EL (cell line): ENCODE measurements at places on chromosomes 13 and 19.
A peak's percentile ranks its signal among the peaks of the same experiment; 100 is the strongest.

DNA sequence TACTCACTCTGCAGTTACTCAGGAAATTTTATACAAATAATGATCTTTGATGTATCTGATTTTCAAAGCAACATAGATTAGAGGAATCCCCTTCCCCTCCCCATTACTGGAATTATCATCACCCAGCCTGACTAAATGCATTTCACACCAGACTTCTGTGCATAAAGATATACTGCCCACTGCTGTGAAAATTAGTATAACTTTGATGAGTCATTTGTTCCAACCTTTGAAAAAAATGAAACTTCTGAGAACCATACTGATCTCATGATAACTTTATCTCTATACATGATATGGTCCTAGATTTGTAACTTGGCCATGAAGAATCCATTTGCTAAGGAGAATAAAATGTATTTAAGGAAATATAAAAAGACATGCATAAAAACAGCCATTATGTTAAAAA, 63.9 kb downstream of the GPC6 start:
- DNase-seq = no peak

GRCh38 chr19:36605877-36606478, 865 bp downstream of the ZNF382 start:
- DNase-seq = no peak

DNA sequence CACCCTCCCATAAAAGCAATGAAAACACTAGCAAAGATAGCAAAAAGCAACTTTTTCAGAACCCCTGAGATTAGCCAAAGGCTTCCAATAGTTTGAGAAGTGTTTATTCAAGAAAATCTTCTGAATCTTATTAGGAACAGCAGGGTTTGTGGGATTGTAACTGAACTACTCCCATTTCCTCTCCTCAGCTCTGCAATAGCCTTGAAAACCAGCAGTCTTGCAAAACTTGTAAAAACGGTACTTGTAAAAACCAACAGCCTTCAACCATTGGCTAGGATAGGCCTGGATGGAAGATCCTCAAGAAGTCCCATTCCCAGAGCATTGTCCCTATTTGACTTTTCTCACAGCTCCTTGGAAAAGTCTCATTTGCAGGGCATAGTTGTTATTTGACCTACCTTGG, 12.1 kb downstream of the RNASEH2B start:
- DNase-seq = no peak

GRCh38 chr13:106998664-106999063, 430.7 kb upstream of the ARGLU1 start:
- DNase-seq = no peak

DNA sequence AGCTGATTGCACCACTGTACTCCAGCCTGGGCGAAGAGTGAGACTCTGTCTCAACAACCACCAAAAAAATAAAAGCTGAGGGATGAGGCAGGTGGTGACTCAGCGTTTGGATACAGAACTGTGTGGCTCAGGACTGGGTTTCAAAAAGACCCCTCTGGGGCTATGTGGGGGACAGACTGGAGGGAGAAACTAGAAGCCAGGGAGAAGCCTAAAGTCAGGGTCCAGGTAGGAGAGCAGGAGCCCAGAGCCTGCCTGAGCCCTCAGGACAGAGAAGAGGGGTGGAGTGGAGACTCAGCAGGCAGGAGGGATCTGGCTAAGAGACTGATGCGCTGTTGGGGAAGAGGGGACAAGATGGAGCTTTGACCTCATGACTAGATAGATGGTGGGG, 1.8 kb upstream of the CD37 start:
- no peak for DNase-seq

- DNase-seq = peak; percentile 31
Observed at GRCh38 chr19:41205995-41206394, 13.0 kb downstream of the CYP2S1 start.
